ENCODE measurements at places on chromosomes 12 and 14. TPM values are rescaled to one million over a fixed set of nuclear protein-coding genes. Genes with fewer than 3 reads are reported as not detected.

KLRK1 gene
- total RNA-seq: not detected

ARHGEF40 gene
- 32.8 TPM for total RNA-seq

SYNDIG1L gene
- not detected for total RNA-seq

NCOR2 gene
- total RNA-seq: 88.5 TPM

GARIN6 gene
- not detected for total RNA-seq

NKX2-1 gene
- not detected for total RNA-seq

DEPDC4 gene
- total RNA-seq: 0.35 TPM

SLCO1B1 gene
- total RNA-seq: not detected

FAM90A1 gene
- total RNA-seq: 0.09 TPM

LRRK2 gene
- 1.9 TPM for total RNA-seq

ZFHX2 gene
- 0.12 TPM for total RNA-seq

PIK3C2G gene
- total RNA-seq: not detected

KLRD1 gene
- total RNA-seq: not detected

PELI2 gene
- total RNA-seq: 3.5 TPM

PRICKLE1 gene
- total RNA-seq: 13.1 TPM

KCNH5 gene
- not detected for total RNA-seq

DPF3 gene
- 0.23 TPM for total RNA-seq

KRT3 gene
- not detected for total RNA-seq

ZNF839 gene
- total RNA-seq: 5.0 TPM

NOVA1 gene
- 1.6 TPM for total RNA-seq

ADCK1 gene
- total RNA-seq: 4.9 TPM

IGFBP6 gene
- 779 TPM for total RNA-seq

PAN2 gene
- 14.1 TPM for total RNA-seq

TAS2R13 gene
- not detected for total RNA-seq

CLEC14A gene
- 2.6 TPM for total RNA-seq

TMEM120B gene
- 6.5 TPM for total RNA-seq

C12orf60 gene
- total RNA-seq: 1.4 TPM

MORN3 gene
- total RNA-seq: 0.26 TPM

TAS2R46 gene
- not detected for total RNA-seq

CIROP gene
- total RNA-seq: not detected

KRT75 gene
- total RNA-seq: not detected

KLRC2 gene
- total RNA-seq: not detected

RHEBL1 gene
- total RNA-seq: 0.47 TPM

RNFT2 gene
- total RNA-seq: 1.5 TPM

INSM2 gene
- not detected for total RNA-seq

MAP3K12 gene
- 46.5 TPM for total RNA-seq

IL31 gene
- total RNA-seq: not detected

CLEC9A gene
- not detected for total RNA-seq

GUCY2C gene
- total RNA-seq: not detected

LRRC10 gene
- not detected for total RNA-seq

CKB gene
- total RNA-seq: 150 TPM

RNASE1 gene
- total RNA-seq: 1.3 TPM

DAAM1 gene
- total RNA-seq: 38.0 TPM

KRT73 gene
- not detected for total RNA-seq

C1S gene
- 273 TPM for total RNA-seq

LYZ gene
- not detected for total RNA-seq

KCNK10 gene
- not detected for total RNA-seq

ADAMTS20 gene
- total RNA-seq: not detected

PIANP gene
- not detected for total RNA-seq

OR6C3 gene
- not detected for total RNA-seq

All from pericardium fibroblast (primary cell).